AML-193 (cell line): ENCODE measurements at places on chromosomes 7 and 10.

DNA sequence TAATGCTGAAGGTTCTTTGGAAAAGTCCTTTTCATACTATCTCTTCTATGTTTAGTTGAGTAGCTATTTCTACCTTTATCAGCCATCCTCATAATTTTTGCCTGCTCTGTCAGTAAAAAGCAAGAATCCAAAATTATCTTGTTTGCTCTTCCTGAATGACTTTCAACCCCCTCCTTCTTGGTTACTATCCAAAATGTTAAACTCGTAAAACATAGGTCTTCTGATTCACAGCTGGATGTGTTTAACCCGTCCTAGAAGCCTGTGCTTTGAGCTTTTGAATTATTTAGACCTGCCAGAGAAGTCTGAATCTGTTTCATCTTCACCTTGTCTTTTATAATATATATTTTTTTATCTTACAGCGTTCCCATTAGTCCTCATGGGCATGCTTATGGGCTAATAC lies 136.4 kb upstream of the MDFIC start:
- no peak for DNase-seq

DNA sequence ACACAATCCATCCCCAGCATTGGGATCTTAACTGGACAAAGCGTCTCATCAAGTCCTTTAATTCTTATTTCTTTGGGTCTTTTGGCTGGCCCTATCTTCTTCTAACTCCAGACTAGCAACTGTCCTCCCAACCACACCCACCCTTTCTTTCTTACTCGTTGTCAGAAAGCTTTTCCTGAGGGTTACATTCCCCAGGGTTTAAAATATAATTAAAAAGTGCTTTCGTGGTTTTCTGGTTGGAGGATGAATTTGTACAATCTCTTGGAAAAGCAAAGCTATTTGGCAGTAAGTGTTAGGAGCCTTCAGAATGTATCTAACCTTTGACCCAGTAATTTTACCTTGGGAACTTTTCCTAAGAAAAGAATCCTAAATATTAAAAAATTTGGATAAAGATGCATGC lies 10.4 kb upstream of the ITGB8 start:
- no peak for DNase-seq

DNA sequence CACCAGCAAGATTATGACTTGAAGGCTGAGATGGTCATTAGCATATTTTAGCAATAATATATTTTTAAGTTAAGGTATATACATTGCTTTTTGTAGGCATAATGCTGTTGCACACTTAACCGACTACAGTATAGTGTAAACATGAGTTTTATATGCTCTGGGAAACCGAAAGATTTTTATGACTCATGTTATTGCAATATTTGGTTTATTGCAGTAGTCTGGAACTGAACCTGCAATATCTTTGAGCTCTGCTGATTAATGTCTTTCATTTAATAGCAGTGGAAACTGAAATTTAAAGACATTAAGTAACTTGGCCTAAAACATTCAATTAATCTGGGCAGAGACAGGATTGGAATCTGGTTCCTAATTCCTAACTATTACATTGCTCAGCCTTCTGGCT lies 266.7 kb upstream of the PLXDC2 start:
- DNase-seq, result no peak

- no peak for DNase-seq
These were observed 28.4 kb downstream of the GLI3 start for GRCh38 chr7:42208572-42208971.

- no peak for DNase-seq
These were observed 97.6 kb upstream of the GSDME start for GRCh38 chr7:24854866-24855265.

GRCh38 chr10:76236356-76236755 lies 804.9 kb downstream of the LRMDA start:
- DNase-seq, result no peak

DNA sequence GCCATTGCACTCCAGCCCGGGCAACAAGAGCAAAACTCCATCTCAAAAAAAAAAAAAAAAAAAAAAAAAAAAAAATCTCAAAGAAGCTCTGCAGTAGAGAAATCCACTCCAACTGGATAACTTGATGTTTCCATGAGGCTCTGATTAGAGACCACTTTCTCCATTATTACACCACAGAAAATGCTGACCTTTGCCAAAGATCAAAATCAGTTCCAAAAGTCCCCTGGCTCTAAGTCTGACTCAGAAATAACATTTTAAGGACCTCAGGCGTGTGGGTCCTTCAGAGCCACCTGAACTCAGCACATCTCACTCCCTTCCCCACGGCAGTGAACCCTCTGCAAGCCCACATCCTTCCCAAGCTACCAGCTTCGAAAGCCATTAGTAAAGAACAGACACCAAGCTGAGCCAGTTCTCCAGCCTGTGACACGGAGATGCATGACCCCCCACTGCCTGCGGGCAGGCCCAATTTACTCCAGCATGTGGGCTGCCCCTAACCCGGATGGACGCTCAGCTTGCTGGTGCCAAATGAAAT lies 13.8 kb upstream of the TMEM120A start:
- no peak for DNase-seq
